ENCODE measurements at places on chromosomes 1 and 21.

GRCh38 chr1:32881291-32881690, 5.0 kb upstream of the HPCA start:
- H3K27me3 ChIP-seq: peaks cover 46% of the 10 kb centered on the region
- no peak overlapping the region for H3K27ac ChIP-seq
- H3K4me1 ChIP-seq: no peaks in the 10 kb centered on the region

- peaks cover 7% of the 10 kb centered on the region for H3K4me1 ChIP-seq
- H3K4me3 ChIP-seq: no peak overlapping the region
- no peak for DNase-seq
- peaks cover 5% of the 10 kb centered on the region for H3K27me3 ChIP-seq
- H3K36me3 ChIP-seq: no peaks in the 10 kb centered on the region
- H3K27ac ChIP-seq: no peak overlapping the region
Measured at GRCh38 chr1:162230517-162230916, 146.1 kb downstream of the SPATA46 start.

DNA sequence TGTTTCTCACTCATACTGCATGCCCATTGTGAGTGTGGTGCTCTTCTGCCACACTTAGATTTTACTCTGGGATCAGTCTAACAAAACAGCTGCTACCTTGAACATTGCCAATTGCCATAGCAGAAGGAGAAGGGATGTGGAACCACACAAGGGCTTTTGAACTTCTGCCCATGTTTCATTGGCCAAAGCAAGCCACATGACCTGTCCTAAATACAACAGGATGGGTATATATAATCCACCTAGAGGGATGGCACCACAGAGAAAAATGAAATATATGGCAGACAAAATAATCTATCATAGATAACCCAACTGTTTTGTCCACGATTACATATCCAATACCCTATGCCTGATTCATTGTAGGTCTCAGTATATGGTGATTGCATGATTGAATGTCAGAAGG, 26.3 kb downstream of the PDE4B start:
- H3K4me1 ChIP-seq: peaks cover 2% of the 10 kb centered on the region
- no peak for DNase-seq
- no peaks in the 10 kb centered on the region for H3K36me3 ChIP-seq

- no peak overlapping the region for H3K4me3 ChIP-seq
- no peaks in the 10 kb centered on the region for H3K4me1 ChIP-seq
- DNase-seq: no peak
- H3K36me3 ChIP-seq: no peaks in the 10 kb centered on the region
- H3K27ac ChIP-seq: no peak overlapping the region
Measured at GRCh38 chr1:158979229-158979628, 30.5 kb upstream of the IFI16 start.

- H3K4me1 ChIP-seq: peaks cover 24% of the 10 kb centered on the region
- H3K36me3 ChIP-seq: peaks cover 16% of the 10 kb centered on the region
- H3K27me3 ChIP-seq: no peaks in the 10 kb centered on the region
- peak overlapping the region; percentile 50 for H3K27ac ChIP-seq
Measured at GRCh38 chr1:43985984-43986595, 5.3 kb upstream of the CCDC24 start.

- H3K36me3 ChIP-seq: peaks cover 5% of the 10 kb centered on the region
- peaks cover 52% of the 10 kb centered on the region for H3K4me1 ChIP-seq
- no peak for DNase-seq
- no peak overlapping the region for H3K4me3 ChIP-seq
Measured at GRCh38 chr1:117616356-117616755, 10.5 kb downstream of the TENT5C start.

DNA sequence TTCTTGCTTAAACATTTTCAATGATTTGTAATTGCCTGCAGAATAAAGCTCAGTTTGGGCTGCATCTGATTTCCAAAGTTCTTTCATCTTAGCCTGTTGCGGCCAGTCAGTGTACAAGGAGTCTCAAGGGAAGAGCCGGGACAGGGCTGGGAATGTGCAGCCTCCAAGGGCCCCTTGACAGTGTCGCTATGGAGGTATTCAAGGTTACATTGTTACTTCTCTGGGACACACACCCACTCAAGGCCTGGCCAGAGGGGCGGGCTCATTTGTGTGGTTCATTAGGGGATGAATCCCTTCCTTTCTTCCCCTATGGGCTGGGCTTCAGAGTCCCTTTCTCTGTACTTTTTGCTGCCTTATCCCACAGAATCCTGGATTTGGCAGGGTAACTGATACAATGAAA, 107.6 kb upstream of the CSF3R start:
- H3K27me3 ChIP-seq: peaks cover 54% of the 10 kb centered on the region
- H3K27ac ChIP-seq: no peak overlapping the region

- H3K27me3 ChIP-seq: peaks cover 3% of the 10 kb centered on the region
- H3K36me3 ChIP-seq: no peaks in the 10 kb centered on the region
- H3K4me3 ChIP-seq: no peak overlapping the region
Measured at GRCh38 chr1:233459968-233460367, 132.4 kb downstream of the MAP3K21 start.

All from progenitor cell of endocrine pancreas (in vitro differentiated cells).